Stimulated activated CD4-positive, alpha-beta T cell treated with anti-CD3 and anti-CD28 coated beads, Interleukin-12 subunit alpha, Interleukin-12 subunit beta, amount 100 ng/mL, for 24 hours (primary cell): ENCODE measurements at places on chromosomes 6 and 20.

DNA sequence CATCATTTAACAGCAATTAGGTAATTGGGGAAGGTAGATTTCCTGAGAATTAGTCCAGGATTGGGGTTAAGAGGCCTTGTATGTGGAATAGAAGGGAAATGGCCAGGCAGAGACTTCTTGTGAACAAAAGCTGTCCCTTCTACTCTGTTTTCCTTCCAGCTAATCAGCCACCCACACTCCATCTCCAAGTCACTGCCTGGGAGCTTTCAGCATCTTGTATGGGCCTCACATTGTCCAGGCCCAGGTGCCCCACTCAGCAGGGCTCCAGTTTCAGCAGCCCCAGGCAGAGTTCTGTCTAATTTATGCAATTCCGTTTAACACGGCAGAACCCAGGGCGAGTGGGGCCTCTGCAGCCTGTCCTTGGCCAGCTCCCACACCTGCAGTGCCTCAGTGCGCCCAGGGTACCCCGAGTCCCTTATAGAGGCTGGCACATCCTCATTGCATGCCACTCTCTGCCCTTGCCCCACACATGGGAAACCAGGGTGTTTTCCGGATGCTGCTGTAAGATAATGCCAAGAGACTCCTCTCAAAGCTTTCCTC is 113.0 kb downstream of the EDN3 start:
- DNase-seq: no peak

DNA sequence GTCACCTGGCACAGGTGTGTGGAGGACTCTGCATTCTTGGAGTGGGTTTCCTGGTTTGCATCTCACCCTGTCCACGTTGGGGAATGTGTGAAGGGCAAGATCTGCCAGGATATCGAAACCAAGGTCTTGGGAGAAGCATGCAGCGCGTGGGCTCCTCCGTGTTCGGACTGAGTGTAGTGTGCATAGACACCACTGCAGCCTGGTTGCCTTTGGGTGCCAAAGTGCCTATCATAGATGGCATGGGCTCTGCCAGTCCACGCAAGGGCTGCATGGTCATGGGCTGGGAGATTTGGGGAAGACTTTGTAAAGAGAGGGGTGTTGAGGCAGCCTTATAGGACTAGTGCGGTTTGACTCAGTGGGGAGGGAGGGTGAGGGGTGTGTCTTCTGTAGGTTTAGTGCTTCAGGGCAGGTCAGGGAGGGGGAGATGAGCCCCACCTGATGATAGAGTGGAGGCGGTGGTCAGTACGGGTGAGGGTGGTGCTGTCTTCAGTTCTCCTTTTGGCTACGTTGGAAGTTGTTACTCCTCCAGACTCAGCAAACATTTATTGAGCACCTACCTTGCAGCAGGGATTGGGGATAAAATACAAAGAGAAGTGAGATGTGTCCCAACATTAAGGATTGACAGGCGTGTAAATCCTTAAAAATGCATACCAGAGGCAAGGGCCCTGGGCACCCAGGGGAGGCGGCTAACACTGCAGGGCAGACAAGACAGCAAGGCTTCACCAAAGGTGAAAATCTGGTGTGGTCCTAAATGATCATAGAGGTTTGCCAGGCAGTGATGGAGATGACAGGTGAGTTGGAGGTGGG is 28.3 kb downstream of the DUSP22 start:
- no peak for DNase-seq

- DNase-seq: no peak
Measured at GRCh38 chr6:157865249-157865648, 42.2 kb downstream of the SNX9 start.

DNA sequence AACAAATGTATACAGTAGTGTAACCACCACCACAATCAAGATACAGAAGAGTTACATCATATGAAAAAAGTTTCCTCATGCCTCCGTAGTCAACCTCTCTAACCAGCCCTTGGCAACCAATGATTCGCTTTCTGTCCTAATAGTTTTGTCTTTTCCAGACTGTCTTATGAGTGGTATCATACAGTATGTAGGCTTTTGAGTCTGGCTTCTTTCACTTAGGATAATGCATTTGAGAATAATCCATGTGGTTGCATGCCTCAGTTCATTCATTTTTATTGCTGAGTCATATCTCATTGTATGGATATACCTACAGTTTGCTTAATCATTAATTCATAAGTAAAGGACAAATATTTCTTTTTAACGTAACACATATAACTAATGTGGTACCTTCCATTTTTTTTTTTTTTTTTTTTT is 86.4 kb upstream of the RIPOR2 start:
- DNase-seq: no peak

- DNase-seq: no peak
Measured at GRCh38 chr6:20302702-20303251, 90.5 kb upstream of the MBOAT1 start.

- no peak for DNase-seq
Measured at GRCh38 chr20:17710379-17711266, 10.9 kb downstream of the BANF2 start.

DNA sequence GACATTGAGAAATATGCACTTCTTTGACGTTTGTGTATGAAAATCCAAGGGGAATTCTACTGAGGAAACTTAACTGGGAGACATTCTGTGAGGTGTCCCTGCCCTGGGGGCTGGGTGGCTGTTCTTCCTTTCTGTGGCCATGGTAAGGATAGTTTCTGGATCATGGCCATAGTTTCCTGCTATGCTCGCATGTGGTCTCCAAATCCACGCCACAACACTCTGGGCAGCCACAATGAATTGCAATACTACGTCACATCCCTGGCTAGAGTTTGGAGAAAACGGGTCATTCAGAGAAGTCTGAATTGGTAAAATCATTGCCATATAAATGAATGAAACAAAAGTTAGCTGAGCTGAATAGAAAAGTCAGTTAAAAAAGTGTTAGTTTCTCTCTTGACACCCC is 230.6 kb downstream of the UTRN start:
- DNase-seq: no peak

DNA sequence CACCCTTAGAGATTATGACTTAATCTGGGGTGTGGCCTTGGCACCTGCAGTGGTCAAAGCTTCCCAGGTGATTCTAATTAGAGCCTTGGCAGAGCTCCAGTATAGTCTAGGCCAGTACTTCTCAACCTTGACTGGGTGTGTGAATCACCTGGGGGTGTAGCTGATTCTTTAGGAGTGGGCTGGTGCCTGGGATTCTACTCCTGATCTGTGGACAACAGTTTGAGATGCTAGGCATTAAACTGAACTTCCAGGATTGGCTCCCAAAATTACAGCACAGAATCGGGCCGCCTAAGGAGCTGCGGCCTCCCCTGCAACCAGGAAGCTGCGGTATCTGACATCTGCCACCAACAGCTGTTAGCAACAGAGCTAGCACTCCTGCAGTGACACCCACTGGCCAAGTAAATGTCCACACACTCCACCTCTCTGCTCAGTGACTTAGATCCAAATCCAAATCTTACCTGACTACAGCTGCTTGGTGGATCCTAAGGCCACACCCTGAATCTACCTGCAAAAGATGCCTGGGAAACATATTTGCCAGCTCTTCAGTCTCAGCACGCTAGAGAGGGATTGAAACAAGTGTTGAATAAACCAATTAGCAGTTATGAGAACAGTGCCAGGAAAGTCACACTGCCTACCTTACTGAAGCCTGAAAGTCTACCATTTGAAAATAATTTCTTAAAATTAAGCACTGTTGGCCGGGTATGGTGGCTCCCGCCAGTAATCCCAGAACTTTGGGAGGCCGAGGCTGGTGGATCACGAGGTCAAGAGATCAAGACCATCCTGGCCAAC is 126.7 kb downstream of the UNC5CL start:
- no peak for DNase-seq

GRCh38 chr6:33298773-33299236 is at the start of gene RGL2:
Gene RGL2, minus strand, starts transcription at chr6:33298942. Its CDS starts 332 bp downstream, at chr6:33298610.
- no peak for DNase-seq

DNA sequence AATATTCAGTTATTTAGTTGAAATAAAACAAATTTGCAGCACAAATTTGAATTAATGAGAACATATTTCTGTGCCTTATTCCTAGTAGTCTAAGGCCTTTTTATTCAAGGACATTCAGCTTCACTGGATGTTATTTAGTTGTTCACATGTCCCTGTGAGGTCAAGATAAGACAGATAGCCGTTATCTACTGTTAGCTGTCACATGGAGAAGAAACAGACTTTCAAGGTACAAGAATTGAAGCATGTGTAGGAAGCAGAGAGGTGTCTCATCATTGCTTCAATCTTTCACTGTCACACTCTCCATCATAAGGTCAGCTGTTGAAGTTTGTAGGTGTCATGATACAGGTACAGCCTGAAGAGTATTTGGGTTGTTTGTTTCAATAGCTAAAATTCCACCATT is 112.9 kb upstream of the JAG1 start:
- DNase-seq: no peak

- no peak for DNase-seq
Measured at GRCh38 chr6:6007366-6008088, 802 bp upstream of the NRN1 start.

- DNase-seq: no peak
Measured at GRCh38 chr6:4543596-4543995, 232.6 kb upstream of the CDYL start.

DNA sequence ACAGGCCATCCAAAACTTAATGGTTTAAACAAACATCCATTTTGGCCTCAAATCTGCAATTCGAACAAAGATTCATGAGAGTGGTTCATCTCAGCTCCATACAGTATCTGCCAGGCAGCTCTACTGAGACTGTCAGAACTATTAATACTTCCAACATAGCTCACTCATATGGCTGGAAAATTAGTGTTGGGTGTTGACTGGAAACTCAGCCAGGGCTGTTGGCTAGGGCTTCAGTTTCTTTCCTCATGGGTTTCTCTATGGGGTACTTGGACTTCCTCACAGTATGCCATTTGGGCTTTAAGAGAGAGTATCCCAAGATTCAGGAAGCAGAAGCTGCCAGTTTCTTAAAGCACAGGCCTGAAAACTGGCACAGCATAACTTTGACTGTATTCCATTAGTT is 240.3 kb downstream of the TPBG start:
- no peak for DNase-seq

DNA sequence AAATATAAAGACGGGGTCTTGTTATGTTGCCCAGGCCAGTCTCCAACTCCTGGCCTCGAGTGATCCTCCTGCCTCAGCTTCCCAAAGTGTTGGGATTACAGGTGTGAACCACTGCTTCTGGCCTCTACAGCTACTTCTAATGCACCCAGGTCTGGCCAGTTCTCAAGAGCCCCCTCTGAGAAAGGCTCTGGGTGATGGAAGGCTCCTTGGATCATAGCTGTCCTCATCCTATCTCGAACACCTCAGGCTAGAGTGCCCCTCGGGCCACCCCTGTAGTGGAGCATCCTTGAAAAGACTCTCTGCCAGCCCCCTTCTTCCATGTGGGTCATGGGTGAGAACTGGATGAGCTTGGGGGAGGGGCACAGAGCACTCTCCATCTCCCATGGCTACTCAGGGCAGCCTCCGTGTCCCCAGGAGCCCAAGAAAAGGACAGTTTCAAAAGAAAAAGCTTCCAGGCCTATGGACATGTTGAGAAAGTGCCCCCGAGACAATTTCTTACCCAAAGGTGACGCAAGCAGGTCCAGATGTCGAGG is 714 bp upstream of the MYLK2 start:
- DNase-seq: no peak

- no peak for DNase-seq
Measured at GRCh38 chr6:34511214-34511914, 44.8 kb downstream of the SPDEF start.

- DNase-seq: no peak
Measured at GRCh38 chr6:8336406-8337057, 98.8 kb downstream of the SLC35B3 start.

DNA sequence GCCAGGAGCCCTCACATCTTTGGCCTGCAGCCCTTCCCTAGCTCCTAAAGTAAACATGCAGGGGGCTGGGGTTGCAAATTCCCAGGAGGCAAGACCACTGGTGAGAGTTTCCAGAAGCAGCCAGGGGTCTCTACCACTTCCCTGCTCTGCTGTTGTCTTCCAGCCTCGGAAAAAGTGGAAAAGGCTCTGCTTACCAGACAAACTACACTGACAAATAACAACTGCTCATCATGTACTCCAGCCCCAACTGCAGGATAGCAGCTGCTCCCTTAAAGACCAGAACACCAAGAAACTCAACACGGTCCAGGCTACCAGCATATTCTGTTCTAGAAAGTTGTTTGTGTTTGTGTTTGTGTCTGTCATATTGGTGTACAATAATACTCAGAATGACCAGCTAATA is 187.5 kb upstream of the MARCKS start:
- DNase-seq: no peak

- DNase-seq: no peak
Measured at GRCh38 chr6:116542426-116542825, 3.1 kb downstream of the TRAPPC3L start.

GRCh38 chr20:50913690-50914375 is 17.4 kb downstream of the ADNP start:
- no peak for DNase-seq
